ENCODE measurements at places on chromosomes 1 and 21. TPM values are rescaled to one million over a fixed set of nuclear protein-coding genes. Genes with fewer than 3 reads are reported as not detected.

DNA sequence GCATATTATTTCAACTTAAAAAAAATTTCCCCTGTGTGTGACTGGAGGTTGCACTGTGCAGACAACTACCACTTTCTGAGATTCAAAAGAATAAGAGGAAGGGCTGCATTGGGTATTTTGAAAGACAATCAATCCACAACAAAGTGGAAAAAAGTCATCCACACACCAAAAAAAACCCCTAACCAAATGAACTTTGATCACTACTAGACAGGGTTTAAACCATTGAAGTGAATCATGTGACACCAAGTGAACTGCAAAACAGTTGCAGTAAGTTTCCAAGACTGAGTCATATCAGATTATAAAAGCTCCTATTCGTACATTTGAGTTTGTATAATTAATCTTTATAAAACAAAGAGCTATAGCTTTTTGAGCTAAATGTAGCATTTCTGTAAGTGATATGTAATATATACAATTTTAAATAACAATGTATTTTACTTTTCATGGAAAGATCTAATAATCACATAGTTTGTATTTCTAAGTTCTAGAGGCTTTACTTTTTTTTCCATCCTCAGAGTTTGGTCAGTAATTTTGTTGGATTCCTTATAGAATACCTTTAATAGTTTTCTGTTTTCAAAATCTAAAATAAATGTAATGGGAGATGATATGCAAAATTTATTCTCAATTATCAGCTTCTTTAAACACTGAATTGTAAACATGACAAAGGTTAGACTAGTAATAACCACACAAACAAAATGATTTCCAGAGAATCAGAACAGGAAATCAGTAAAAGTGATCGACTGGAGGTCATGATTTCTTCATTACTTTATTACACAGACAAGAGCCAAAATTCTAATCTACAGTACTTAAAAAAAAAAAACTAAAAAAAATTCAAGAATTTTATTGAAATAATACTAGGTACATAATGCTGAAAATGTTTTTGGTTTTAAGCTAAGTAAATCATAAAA lies 50.5 kb upstream of the GFI1 start:
- no peaks in the 10 kb centered on the region for H3K4me1 ChIP-seq
- H3K36me3 ChIP-seq = no peaks in the 10 kb centered on the region
- H3K27ac ChIP-seq = no peak overlapping the region
- DNase-seq = no peak
- H3K4me3 ChIP-seq = no peak overlapping the region
- H3K27me3 ChIP-seq = no peaks in the 10 kb centered on the region

DNA sequence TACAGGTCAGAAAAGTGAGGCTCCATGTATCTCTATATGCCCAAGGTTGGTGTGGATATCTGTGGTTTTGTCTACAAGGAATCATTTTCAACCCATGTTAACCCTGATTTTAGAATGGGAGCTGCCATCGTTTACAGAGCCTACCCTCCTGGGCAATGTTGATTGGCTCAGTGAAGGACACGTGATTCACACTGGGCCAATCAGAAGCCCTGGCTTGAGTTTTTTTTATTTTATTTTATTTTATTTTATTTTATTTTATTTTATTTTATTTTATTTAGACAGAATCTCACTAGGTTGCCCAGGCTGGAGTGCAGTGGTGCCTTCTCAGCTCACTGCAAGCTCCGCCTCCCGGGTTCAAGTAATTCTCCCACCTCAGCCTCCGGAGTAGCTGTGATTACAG lies 35.8 kb downstream of the FOXO6 start:
- no peak overlapping the region for H3K27ac ChIP-seq
- H3K4me3 ChIP-seq = no peak overlapping the region
- no peak for DNase-seq

GRCh38 chr1:230359992-230360668 lies 66.0 kb downstream of the PGBD5 start:
- no peak for DNase-seq
- no peak overlapping the region for H3K4me3 ChIP-seq
- H3K27me3 ChIP-seq = no peaks in the 10 kb centered on the region

DNA sequence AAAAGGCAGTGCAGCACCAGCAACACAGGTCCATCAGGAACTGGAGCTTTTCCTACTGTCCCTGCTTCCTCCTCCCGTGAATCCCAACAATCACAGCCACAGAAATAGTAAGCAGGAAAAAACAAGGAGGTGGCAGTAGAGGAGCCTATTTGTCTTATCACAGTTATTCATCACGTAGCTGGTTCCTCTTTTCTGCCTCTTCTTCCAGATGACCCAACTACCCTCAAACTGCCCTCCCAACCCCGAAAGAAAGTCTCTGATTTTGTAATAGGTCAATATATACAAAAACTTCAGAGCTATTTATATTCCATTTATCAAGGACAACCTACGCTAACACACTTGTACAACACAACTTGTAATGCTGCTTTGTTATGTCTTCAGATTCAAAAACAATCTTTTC lies 21.4 kb downstream of the GNB1 start:
- peaks cover 20% of the 10 kb centered on the region for H3K36me3 ChIP-seq
- H3K4me1 ChIP-seq = peaks cover 5% of the 10 kb centered on the region
- H3K4me3 ChIP-seq = no peak overlapping the region
- no peaks in the 10 kb centered on the region for H3K27me3 ChIP-seq
- no peak for DNase-seq

- H3K36me3 ChIP-seq = no peaks in the 10 kb centered on the region
- H3K27me3 ChIP-seq = no peaks in the 10 kb centered on the region
These were observed 90.9 kb upstream of the PGD start for GRCh38 chr1:10308001-10308400.

DNA sequence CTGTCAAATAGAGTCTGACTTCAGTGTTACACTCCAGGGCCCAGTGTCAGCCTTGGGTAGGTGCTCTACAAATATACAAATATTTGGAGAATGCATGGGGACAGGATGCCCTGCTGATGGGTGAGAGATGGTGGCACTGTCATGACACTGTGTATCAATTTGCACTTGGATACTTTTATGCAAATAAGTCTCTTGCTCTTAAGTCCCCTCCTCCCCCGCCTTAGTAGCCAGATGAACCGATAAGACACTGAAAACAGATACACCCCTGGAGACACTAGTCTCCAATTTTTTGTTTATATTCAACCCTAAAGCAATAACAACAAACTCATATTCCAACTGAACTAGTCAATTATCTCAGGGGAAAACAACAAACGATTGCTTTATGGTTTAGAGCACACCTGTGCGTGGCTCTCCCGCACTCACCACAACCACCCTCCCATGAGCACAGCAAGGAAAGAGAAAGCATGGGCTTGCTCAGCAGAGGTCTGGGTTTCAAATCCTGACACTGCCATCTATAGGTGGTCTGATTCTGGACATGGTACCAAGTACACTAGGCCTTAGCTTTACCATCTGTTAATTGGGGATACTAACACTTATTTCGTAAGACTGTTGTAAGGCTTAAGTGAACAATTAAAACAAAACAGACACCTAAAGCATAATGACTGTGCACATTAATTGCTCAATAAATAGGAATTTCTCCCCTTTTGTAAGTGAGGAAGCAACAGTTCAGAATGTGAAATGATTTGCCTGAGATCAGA lies 50.3 kb downstream of the HIVEP3 start:
- no peak overlapping the region for H3K27ac ChIP-seq
- peaks cover 14% of the 10 kb centered on the region for H3K27me3 ChIP-seq
- no peaks in the 10 kb centered on the region for H3K36me3 ChIP-seq
- peaks cover 25% of the 10 kb centered on the region for H3K4me1 ChIP-seq

GRCh38 chr1:221045842-221046831 lies 166.9 kb downstream of the HLX start:
- H3K36me3 ChIP-seq = no peaks in the 10 kb centered on the region
- H3K27me3 ChIP-seq = no peaks in the 10 kb centered on the region
- no peaks in the 10 kb centered on the region for H3K4me1 ChIP-seq
- no peak overlapping the region for H3K27ac ChIP-seq

DNA sequence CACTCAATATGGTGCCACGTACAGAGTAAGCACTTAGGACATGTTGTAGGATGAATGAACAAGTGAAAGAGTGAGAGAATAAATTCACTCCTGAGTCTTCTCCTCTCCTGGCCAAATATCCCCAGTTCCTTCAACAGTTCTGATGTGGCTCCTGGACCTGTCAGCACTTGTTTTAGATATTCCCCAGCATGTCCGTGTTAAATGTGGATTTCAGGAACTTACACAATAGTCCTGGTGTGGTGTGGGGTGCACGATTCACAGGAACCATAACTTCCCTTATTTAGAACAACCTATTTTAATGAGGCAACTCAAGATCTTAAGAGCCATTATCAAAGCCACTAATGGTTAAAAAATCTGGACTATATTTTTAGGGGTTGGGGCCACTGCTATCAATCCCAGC lies 39.0 kb upstream of the MYSM1 start:
- no peak overlapping the region for H3K4me3 ChIP-seq
- DNase-seq = no peak
- no peaks in the 10 kb centered on the region for H3K36me3 ChIP-seq
- no peak overlapping the region for H3K27ac ChIP-seq
- no peaks in the 10 kb centered on the region for H3K27me3 ChIP-seq

DNA sequence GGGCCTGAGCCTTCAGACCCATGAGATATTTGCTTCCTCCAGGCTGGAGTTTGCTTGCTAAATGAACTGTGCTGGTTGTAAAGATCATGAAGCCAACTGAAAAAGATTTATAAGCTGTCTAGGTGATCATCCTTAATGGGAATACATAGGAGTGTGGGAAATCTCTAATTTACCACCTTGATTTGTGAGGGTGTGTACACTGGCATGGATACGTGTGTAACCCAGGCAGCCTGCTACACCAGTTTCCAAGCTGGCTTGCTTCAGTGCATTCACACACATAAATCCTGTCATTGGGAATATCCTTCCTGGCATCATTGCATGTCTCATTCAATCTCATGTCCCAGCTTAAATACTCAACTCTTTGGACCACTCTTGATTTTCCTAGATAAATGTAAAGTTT lies 57.6 kb upstream of the GNG12 start:
- H3K27me3 ChIP-seq = no peaks in the 10 kb centered on the region
- 0 out of 2 replicates have a peak, but pooled peaks cover 3% of the 10 kb centered on the region for H3K4me1 ChIP-seq
- no peaks in the 10 kb centered on the region for H3K36me3 ChIP-seq
- DNase-seq = no peak
- H3K27ac ChIP-seq = no peak overlapping the region

- peaks cover 10% of the 10 kb centered on the region for H3K36me3 ChIP-seq
- H3K27me3 ChIP-seq = no peaks in the 10 kb centered on the region
- no peak for DNase-seq
- H3K4me3 ChIP-seq = no peak overlapping the region
- no peak overlapping the region for H3K27ac ChIP-seq
These were observed 52.2 kb downstream of the ZBTB40 start for GRCh38 chr1:22503721-22504410.

DNA sequence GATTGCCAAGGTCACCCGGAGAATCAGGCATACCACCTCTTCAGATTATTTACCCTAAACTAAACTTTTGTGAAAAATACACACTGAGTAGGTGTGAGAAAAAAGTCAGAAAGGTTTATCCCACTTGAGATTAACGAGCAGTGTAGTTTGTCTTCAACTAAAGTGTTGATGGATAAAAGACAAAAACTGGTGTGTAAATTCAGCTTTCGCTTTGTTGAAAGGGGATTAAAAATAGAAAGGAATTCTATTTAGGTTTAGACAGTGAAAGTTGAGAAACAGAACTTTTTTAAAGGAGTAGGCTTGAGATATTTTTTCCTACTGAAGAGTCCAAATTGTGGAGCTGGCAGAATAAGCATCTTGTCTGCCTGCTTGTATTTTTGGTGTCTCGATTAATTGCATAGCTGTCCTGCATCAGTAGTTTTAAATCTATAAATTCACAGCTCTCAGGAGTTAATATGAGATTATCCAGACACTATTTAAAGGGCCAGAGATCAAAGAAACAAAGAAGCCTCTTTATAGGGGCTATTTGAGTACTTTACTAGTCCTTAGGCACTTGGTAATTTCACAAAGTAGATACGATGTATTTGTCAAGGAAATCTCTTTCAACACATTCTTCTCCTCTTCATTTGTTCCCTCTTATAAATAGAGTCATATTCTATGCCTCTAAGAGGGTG lies 46.7 kb upstream of the RABGAP1L start:
- no peak overlapping the region for H3K4me3 ChIP-seq
- no peaks in the 10 kb centered on the region for H3K36me3 ChIP-seq
- H3K4me1 ChIP-seq = no peaks in the 10 kb centered on the region
- no peaks in the 10 kb centered on the region for H3K27me3 ChIP-seq
- no peak overlapping the region for H3K27ac ChIP-seq
- DNase-seq = no peak

- no peaks in the 10 kb centered on the region for H3K4me1 ChIP-seq
- H3K27me3 ChIP-seq = peaks cover 10% of the 10 kb centered on the region
- no peaks in the 10 kb centered on the region for H3K36me3 ChIP-seq
- no peak for DNase-seq
- H3K4me3 ChIP-seq = no peak overlapping the region
These were observed 91.7 kb upstream of the PGBD5 start for GRCh38 chr1:230517786-230518185.

DNA sequence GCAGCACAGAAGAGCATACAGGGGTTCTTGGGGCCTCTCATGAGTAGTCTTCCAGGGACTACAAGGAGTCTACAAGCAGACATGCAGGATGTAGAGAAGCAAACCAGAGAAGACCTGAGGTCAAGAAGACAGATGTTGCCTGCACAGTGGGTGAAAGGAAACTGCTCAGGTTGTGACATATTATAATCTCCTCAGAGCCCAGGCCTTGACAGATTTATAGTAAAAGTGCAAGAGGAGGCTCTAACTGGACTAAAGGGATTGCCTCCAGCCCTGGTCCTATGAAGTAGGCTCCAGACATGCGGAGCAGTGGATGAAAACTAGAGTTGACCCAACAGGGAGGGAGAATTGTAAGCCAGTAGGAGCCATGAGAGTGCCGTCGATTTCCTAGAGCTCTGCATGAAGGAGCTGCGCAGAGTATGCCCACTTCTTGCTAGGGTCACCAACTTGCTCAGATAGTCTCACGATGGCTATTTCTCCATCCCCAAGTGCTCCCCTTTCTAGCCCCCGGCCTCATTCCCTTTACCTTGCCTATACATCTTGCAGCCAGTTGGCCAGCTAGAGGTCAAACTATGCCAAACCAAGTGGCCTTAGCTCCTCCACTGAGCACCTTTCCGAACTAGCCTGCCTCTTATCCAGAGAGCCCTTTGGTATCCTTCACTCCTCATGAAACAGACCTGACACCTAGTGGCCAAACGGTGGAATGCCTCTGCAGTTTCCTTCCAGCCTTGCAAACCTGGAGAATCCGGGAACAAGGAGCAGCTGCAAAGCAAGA lies 36.2 kb upstream of the IPO9 start:
- H3K27me3 ChIP-seq = no peaks in the 10 kb centered on the region
- DNase-seq = peak; percentile 70
- no peak overlapping the region for H3K27ac ChIP-seq
- no peak overlapping the region for H3K4me3 ChIP-seq
- no peaks in the 10 kb centered on the region for H3K4me1 ChIP-seq

GRCh38 chr1:106232128-106232527 lies 824.3 kb upstream of the PRMT6 start:
- no peaks in the 10 kb centered on the region for H3K4me1 ChIP-seq
- no peak overlapping the region for H3K27ac ChIP-seq
- DNase-seq = no peak
- H3K27me3 ChIP-seq = no peaks in the 10 kb centered on the region

GRCh38 chr1:28173151-28173979 lies 3.1 kb downstream of the PTAFR start:
- H3K4me3 ChIP-seq = no peak overlapping the region
- no peak overlapping the region for H3K27ac ChIP-seq
- H3K4me1 ChIP-seq = no peaks in the 10 kb centered on the region
- H3K27me3 ChIP-seq = no peaks in the 10 kb centered on the region
- DNase-seq = no peak

The LYSMD1 gene
- total RNA-seq = 5.0 TPM

The AMIGO1 gene
- 0.10 TPM for total RNA-seq

The VAV3 gene
- total RNA-seq = not detected

The CAPN9 gene
- total RNA-seq = not detected

The KCNJ9 gene
- 0.05 TPM for total RNA-seq

The CDC7 gene
- total RNA-seq = 24.5 TPM

The SLC44A3 gene
- total RNA-seq = 9.6 TPM

The INKA2 gene
- 4.0 TPM for total RNA-seq

The CA14 gene
- 0.39 TPM for total RNA-seq

The LPAR3 gene
- 27.2 TPM for total RNA-seq
